Placental epithelial cell (primary cell): ENCODE measurements at places on chromosomes 13 and 19. TPM values are rescaled to one million over a fixed set of nuclear protein-coding genes. Genes with fewer than 3 reads are reported as not detected.

The IGFL2 gene
- 0.11 TPM in 1 of 2 replicates, not detected in the other for total RNA-seq

The NAPSA gene
- under 0.01 and 0.39 TPM in 2 replicates for total RNA-seq

The C19orf67 gene
- total RNA-seq, result 1.2 TPM in 1 of 2 replicates, not detected in the other

The GRIK5 gene
- 0.11 TPM in 1 of 2 replicates, not detected in the other for total RNA-seq

The CCDC70 gene
- not detected in 2 replicates for total RNA-seq

The CLEC11A gene
- 0.43 and 0.79 TPM in 2 replicates for total RNA-seq

The PSG6 gene
- total RNA-seq, result 0.43 TPM in 1 of 2 replicates, not detected in the other

The ATP12A gene
- total RNA-seq, result 0.39 and 0.43 TPM in 2 replicates

The MYH14 gene
- total RNA-seq, result 23.2 and 30.6 TPM in 2 replicates

The LHB gene
- not detected in 2 replicates for total RNA-seq

The PDCD2L gene
- total RNA-seq, result 1.2 and 3.6 TPM in 2 replicates

The KCNN1 gene
- total RNA-seq, result not detected in 2 replicates

The LSR gene
- 53.0 and 62.4 TPM in 2 replicates for total RNA-seq

The SARS2 gene
- total RNA-seq, result 21.2 and 44.9 TPM in 2 replicates

The NUFIP1 gene
- 2.0 and 2.4 TPM in 2 replicates for total RNA-seq

The NOTCH3 gene
- 0.43 and 1.6 TPM in 2 replicates for total RNA-seq

The KIR3DL1 gene
- not detected in 2 replicates for total RNA-seq

The APOC4 gene
- total RNA-seq, result not detected in 2 replicates

The MAP3K10 gene
- total RNA-seq, result 5.5 and 8.4 TPM in 2 replicates

The GMIP gene
- 9.0 and 10.5 TPM in 2 replicates for total RNA-seq

The SPACA4 gene
- total RNA-seq, result not detected in 2 replicates

The ZNF415 gene
- 16.7 and 22.0 TPM in 2 replicates for total RNA-seq

The ZFP14 gene
- 1.6 and 3.9 TPM in 2 replicates for total RNA-seq

The BRME1 gene
- total RNA-seq, result 0.79 and 0.87 TPM in 2 replicates
